Cerebellum (tissue), 4 donors: ENCODE measurements at places on chromosomes 1 and 21.
A peak's percentile ranks its signal among the peaks of the same experiment; 100 is the strongest.

- DNase-seq = no peak
These were observed 14.3 kb downstream of the L1TD1 start for GRCh38 chr1:62208970-62209369.

DNA sequence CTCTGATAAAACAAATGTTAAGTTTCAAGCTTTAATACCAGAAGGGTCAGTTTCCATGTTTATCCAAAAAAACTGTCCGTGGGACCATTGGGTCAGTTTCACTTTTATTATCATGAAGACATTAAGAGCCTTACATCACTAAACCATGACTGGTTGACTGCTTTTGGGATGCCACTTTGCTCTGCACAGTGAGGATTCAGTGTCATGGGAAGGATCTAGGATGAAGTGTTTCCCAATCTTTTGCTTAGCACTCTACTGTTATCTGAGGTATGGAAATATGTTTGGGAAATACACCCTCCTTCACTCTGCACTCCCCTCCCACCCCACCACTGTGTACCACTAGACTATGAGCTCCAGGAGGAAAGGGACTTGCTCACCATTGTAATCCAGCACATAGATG, 16.3 kb downstream of the RPS6KC1 start:
- no peak for DNase-seq

DNA sequence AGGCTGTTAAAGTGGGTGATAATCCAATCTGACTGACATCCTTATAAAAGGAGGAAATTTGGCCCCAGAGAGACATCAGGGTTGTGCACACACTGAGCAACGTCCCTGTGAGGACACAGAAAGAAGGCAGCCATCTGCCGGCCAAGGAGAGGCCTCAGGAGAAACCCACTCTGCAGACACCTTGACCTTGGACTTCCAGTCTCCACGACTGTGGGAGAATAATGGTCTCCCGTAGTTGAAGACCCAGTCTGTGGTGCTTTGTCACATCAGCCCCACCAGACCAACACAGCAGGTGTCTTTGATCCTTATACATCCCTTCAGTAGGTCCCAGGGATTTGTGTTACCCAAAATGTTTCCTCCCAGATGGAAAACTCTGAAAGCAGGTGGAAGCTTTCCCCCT, 4.2 kb upstream of the DNAJC28 start:
- no peak for DNase-seq

DNA sequence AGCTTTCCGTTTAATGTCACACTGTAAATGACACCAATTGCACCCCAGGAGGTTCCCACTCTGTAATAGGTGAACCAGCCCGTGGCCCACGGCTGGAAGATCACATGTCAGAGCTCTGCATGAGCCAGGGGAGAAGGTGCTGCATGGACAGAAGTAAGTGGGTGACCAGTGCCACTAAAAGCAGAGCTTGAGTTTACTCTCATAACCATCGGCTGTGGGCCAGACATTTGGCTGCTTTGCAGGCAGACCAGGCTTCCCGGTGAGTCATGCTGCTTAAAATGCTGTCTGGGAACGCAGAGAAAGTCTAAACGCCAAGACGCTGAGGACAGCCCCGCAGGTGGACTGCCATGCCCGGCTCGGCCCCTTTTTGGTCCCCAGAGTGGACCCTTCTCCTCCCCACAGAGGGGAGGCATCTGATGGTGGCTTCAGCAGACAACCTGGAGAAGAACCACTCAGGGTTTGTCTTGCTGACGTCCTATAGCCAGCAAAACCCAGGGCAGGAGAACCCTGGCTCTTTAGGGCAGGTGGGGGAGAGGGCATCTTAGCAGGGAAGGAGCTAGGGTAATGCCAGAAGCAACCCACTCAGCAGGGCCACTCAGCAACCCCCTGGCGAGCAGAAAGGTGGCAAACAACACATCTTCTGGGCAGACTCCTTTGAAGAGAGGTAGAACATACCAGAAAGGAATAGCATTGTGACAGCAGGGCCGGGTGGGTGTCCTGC, 7.3 kb downstream of the KIAA2013 start:
- peak; percentile 51 for DNase-seq

GRCh38 chr21:37076087-37076850, 3.2 kb downstream of the TTC3 start:
- DNase-seq = no peak

DNA sequence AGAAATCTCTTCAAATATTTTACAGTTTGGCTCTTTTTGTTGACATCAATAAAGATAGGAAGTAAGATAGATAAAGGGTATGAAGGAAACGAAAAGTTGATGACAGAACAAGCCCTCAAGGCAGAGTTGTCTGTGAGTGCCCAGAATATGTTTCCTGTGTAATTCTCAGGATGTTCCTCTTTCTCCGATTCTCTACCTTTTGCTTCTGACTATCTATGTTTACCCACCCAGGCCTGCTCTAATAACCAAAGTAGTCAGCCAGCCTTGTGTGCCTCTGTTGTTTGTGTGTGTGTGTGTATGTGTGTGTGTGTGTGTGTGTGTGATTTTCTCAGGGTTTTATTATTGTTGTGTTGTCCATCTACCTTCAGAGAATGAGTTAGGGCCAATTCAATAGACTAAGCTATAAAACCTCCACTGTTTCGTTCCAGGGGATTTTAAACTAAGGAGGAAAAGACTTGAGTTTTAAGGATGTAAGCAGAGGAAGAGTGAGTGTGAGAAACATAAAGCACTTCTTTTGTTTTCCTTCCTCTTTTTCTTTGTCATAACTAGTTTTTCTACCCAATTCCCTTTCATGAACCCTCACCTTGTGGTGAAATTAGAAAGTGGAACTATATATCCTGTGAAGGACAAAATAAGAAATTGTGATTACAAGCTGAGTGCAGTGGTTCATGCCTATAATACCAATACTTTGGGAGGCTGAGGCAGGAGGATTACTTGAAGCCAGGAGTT, 627.4 kb upstream of the NR5A2 start:
- no peak for DNase-seq

GRCh38 chr1:172484252-172484651, 40.4 kb upstream of the PIGC start:
- no peak for DNase-seq

- DNase-seq = no peak
These were observed 449.9 kb downstream of the PTPRU start for GRCh38 chr1:29686012-29686930.

- no peak for DNase-seq
These were observed 4.8 kb downstream of the THBS3 start for GRCh38 chr1:155202731-155203515.

GRCh38 chr1:201681375-201681774, 142.4 kb downstream of the NAV1 start:
- no peak for DNase-seq

GRCh38 chr1:46900401-46900800, 40.9 kb downstream of the CYP4A11 start:
- no peak for DNase-seq

DNA sequence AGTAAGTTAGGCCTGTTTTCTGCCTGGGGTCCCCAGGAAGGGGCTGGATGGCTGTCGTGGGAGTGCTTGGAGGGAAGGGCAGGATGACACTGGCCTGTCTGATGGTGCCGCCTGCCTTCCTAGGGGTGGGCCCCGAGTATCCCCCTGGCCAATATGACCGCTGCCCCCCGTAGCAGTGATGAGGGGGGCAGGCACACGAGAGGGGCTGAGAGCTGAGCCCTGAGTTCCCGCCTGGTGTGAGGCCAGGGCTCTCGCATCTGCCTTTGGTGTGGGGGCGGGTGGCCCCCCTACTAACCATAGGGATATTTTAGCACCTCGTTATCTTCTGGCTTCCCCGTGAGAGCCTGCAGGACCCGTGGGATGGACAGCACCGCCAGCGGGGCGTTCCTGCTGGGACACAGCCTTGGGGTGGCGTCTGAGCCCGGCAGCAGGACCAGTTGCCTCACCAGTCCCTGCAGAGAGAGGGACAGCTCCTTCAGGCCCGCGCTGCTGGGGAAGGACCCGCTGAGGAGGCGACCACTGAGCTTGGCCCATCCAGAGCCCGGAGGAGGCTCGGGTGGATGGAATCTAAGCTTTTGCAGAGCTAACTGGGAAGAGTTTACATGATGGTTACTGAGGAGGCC, 10.4 kb downstream of the KRTAP10-1 start:
- DNase-seq = no peak

- no peak for DNase-seq
These were observed 72.4 kb downstream of the SEC16B start for GRCh38 chr1:177897281-177897997.

DNA sequence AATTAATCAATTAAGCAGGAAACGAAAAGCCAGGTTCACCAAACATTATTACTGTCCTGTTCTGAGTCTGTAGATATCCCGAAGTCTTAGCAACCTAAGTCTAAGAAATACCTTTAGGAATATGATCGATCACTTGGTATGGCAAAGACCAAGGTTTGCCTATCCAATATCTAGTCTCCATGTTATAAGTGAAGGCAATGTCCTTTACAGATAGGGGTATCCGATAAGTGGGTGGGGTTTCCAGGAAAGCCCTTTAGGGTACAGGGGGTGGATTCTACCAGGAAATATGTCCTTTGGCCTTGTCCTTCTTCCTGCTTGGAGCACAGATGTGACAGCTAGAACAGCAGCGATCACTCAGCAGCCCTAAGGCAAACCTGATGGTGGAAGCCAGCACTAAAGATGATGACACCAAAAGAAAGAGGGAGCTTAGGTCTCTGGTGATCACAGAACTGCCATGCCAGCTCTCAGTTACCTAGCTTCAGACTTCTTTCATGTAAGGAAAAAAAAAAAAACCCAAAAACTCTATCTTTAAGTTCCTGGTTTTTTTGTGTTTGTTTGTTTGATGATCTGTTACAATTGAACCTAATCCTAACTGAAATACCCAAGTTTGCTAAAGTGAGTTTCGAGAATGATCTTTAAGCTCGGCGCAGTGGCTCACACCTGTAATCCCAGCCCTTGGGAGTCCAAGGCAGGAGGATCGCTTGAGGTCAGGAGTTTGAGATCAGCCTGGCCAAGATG, 40.8 kb downstream of the DSTYK start:
- DNase-seq = no peak

DNA sequence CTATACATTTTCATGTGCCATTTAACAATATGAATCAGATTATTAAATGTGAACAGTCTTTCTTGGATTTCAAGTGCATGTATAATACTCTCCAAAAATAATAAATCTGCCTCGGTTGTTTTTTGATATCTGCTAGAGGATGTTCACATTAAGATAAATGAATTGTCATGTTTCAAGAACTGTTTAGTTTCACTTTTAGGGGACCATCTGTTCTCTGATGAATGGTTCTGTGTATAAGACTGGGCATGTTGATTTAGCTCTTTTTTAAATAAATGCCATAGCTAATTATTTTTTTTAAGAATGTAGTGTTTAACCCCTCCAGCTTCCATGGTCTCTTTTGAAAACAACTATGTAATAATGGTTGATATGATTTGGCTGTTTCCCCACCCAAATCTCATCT, 1245.1 kb upstream of the ADGRL4 start:
- no peak for DNase-seq

DNA sequence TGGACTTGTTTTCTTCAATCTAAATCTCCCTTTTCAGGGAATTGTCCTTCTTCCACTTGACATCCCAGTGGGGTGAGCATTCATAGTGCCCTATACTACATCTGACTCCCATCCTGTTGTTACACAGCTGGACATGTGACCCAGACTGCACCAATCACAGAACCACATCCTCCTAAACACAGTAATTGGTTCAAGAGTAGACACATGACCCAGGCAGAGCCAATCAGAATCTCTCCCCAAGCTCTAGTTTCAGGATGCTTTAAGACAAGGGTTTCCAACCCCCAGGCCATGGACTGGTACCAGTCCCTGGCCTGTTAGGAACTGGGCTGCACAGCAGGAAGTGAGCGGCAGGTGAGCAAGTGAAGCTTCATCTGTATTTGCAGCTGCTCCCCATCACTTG, 5.6 kb upstream of the DDOST start:
- no peak for DNase-seq

- DNase-seq = no peak
These were observed 179.3 kb downstream of the OMA1 start for GRCh38 chr1:58367217-58367616.

- no peak for DNase-seq
These were observed 13.5 kb downstream of the NLRP3 start for GRCh38 chr1:247429496-247429895.

GRCh38 chr1:43545695-43546387, 15.2 kb downstream of the PTPRF start:
- DNase-seq = no peak

GRCh38 chr1:203550846-203551245, 56.9 kb downstream of the OPTC start:
- DNase-seq = no peak

GRCh38 chr1:206582971-206583706, 29.1 kb downstream of the EIF2D start:
- no peak for DNase-seq

DNA sequence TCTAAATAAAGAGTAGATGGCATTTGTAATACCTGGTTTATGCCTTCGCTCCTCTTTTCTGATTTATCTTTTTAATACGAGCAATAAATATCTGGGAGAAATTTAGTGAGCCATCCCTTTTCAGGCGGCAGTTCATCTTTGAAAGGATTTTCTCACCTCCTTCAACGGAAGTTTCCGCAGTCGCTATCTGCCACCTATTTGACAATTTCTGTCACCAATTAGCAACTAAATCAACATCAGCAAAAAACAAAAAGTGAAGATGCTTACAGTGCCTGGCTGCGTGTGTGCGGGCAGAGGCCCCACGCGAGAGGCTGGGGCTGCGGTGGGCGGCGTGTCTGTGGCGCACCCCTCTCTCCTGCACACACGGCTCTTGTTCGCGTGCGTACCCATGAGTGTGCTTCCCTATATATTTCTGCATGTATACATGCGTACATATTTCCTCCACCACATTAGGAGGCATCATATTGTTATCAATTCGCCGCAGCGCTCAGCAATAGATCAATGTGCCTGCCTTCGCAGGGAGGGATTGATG, 117.3 kb upstream of the BARHL2 start:
- DNase-seq = no peak

GRCh38 chr1:218739426-218739825, 394.3 kb downstream of the TGFB2 start:
- DNase-seq = no peak

DNA sequence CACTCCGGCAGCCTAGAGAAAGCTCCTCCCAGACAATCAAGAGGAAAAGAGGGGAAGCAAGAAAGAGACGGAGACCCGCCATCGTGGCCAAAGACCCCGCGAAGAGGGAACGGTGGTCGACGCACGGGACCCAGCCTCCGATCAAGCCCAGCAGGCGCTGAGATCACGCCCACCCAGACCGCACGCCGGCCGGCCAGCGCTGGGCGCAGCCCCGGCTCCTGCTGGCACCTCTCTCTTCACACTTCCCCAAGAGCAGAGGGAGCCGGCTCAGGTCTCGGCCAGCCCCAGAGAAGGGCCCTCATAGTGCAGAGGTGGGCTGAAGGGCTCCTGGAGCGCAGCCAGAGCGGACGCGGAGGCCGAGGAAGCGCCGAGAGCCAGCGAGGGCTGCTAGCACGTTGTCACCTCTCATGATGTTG, 918.4 kb upstream of the ADAMTS5 start:
- DNase-seq = no peak
